ENCODE measurements at places on chromosomes 5 and 9.
A peak's percentile ranks its signal among the peaks of the same experiment; 100 is the strongest.

DNA sequence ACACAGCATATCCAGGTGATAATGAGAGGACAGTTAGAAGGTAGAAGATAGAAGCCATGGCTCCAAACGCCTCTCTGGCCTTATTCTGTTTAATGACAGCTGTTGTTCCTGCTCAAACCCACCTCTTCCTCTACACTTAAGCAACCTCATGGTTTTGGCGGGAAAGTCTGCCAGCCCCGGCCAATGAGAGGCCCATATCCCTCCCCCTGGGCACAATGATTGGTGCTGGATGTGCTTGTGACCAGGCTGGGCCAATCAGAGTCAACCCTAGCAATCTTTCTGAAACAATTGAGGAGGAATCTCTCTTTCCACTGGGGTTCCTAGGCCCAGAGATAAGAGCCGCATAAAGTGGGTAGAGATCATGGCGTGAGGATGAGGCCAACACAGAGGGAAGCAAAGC lies 4.8 kb upstream of the GFI1B start:
- no peaks in the 10 kb centered on the region for H3K36me3 ChIP-seq
- H3K27me3 ChIP-seq: peaks cover 56% of the 10 kb centered on the region
- H3K27ac ChIP-seq: no peak overlapping the region
- DNase-seq: no peak
- no peak overlapping the region for H3K4me3 ChIP-seq

DNA sequence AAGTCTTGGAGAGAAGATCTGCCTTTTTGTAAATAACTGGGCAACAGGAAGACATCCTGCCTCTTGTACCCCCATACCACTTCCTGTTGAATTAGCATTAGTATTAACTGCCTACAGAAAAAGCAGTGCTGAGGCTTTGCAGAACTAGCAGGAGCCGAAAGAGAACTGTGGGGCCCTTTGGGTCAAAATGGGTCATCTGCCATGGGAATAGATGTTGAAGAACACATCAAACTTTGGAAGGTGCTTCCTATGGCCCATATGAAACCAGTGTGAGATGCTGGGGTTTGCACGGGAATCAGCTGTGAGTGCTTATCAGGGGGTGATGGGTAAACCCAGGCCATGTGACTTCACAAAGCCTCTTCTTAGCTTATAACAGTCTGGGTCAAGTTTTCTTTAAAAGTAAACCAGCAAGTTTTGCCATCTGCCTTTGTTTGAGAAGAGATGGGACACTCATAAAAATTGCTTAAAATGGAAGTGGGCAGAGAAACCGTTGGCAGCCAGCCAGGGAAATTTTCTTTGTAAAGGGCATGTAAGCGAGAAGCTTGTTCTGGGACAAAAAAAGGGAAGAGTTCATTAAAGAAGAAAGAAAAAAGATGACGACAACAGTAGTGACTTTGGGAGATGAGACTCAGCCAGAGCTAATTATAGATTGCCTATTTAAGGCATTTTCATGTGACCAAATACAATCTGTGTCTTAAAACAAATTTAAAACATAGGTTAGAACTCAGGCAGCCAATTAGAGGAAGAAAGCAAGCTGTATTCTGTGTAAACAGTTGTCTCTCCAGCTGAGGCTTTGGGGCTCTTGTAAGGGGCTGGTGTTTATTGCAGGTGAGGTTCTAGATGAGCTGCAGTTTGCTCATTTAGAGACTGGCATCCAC lies 4.4 kb downstream of the SLC25A25 start:
- peak overlapping the region; percentile 63 for H3K27ac ChIP-seq
- H3K4me3 ChIP-seq: no peak overlapping the region
- no peaks in the 10 kb centered on the region for H3K36me3 ChIP-seq
- H3K27me3 ChIP-seq: no peaks in the 10 kb centered on the region

- H3K4me3 ChIP-seq: no peak overlapping the region
- H3K27me3 ChIP-seq: no peaks in the 10 kb centered on the region
- no peaks in the 10 kb centered on the region for H3K36me3 ChIP-seq
- no peak overlapping the region for H3K27ac ChIP-seq
- DNase-seq: no peak
These were observed 30.6 kb downstream of the BAAT start for GRCh38 chr9:101354143-101354764.

- DNase-seq: no peak
- no peak overlapping the region for H3K4me3 ChIP-seq
- H3K27ac ChIP-seq: no peak overlapping the region
- H3K27me3 ChIP-seq: no peaks in the 10 kb centered on the region
These were observed 132.1 kb downstream of the MACROH2A1 start for GRCh38 chr5:135266975-135267374.
